ENCODE measurements at places on chromosomes 6 and 20. TPM values are rescaled to one million over a fixed set of nuclear protein-coding genes. Genes with fewer than 3 reads are reported as not detected.

- DNase-seq, result no peak
Measured at GRCh38 chr6:51531623-51532022, 555.8 kb downstream of the PKHD1 start.

DNA sequence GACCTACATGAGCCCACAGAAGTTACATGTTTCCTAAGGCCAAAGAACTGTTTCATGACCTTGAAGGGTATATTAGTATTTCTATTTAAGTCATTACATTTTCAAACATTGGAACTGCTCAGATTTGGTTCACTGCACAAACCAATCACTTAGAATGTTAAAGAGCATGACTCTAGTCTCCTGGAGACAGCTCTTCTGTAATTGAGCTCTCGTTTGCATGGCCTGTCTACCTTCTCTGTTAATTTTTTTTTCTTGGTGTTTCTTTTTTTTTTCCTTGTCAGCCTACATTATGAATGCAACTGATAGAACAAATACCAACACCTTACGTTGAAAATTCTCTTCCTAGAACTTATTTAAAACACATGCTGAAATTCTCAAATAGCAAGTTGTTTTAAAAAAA lies 860.2 kb upstream of the MAP3K7 start:
- DNase-seq, result no peak

- DNase-seq, result no peak
Measured at GRCh38 chr20:50838707-50839385, 44.0 kb downstream of the BCAS4 start.

GRCh38 chr6:80029470-80029869 lies 25.0 kb downstream of the TTK start:
- DNase-seq, result no peak

Gene RHAG
- total RNA-seq, result 1.4 TPM

Gene KCNK5
- 7.9 TPM for total RNA-seq

Gene DEFB114
- total RNA-seq, result not detected
